Activated naive CD8-positive, alpha-beta T cell treated with anti-CD3 and anti-CD28 coated beads for 36 hours (primary cell): ENCODE measurements at places on chromosomes 1 and 21. TPM values are rescaled to one million over a fixed set of nuclear protein-coding genes. Genes with fewer than 3 reads are reported as not detected.

PDZK1IP1 gene
- not detected for total RNA-seq

SLC6A17 gene
- 0.04 TPM for total RNA-seq

RHOU gene
- 1.0 TPM for total RNA-seq

SMPDL3B gene
- total RNA-seq: 0.97 TPM

UBE2J2 gene
- 70.6 TPM for total RNA-seq
